ENCODE measurements at places on chromosomes 4 and X. TPM values are rescaled to one million over a fixed set of nuclear protein-coding genes. Genes with fewer than 3 reads are reported as not detected.

FGFBP2 gene
- total RNA-seq: 4.8 TPM

IL21 gene
- total RNA-seq: not detected

AR gene
- 7.9 TPM for total RNA-seq

TAPT1 gene
- 19.7 TPM for total RNA-seq

ARMCX4 gene
- total RNA-seq: 5.9 TPM
